Activated effector memory CD4-positive, alpha-beta T cell treated with anti-CD3 and anti-CD28 coated beads, Interleukin-2, amount 50 U/mL, for 16 hours (primary cell): ENCODE measurements at places on chromosomes 3 and 15.
A peak's percentile ranks its signal among the peaks of the same experiment; 100 is the strongest.

GRCh38 chr3:129001806-129002572 lies 885 bp downstream of the EFCC1 start:
- DNase-seq, result no peak

- no peak for DNase-seq
Observed at GRCh38 chr3:7573330-7573729, 712.4 kb downstream of the GRM7 start.

DNA sequence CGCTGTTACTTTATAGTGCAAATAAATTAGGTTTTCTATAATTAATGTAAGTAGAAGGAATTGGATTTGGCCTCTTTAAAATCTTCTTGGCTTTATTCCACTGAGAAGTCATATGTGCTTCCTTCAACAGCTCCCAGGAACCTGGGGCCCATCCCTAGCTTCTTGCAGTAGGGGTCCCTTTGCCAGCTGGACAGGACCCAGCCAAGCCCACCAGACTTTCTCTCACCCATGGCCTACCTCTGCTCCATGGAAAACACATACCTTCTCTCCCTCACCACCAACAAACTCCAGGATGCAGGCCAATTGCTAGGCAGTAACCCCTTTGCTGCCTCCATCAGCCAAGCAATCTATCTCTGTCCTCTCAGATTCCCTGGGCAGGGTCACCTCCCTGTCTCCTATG lies 84.0 kb downstream of the RSL24D1 start:
- DNase-seq, result no peak

DNA sequence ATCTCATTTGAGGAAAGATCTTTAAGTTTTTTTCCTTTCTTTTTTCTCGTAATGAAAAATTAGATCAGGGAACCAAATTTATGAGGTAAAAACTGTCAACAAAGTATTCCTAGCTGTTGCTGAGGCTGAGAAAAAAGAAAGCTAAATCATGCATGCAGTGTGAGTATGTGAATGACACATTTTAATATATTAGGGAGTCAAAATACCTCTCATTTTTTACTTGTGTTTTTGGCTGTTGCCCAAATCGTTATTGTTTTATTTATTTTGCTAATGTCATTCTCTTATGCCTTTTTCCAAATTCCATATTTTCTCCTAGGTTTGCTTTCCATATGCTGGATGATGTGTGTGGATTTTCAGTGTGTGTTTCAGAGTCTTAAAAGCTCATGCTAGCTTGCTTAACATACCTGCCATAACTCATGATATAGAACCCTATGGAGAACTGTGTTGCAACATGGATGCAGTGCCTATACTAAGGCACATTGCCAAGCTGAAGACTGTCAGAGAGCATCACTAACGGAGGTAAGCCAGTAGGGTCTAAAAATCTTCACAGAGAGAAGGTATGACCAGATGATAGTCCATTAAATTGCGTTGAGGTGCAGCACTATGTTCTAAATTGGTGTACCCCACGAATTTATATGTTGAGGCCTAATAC lies 629.5 kb upstream of the KCNMB2 start:
- DNase-seq, result no peak

DNA sequence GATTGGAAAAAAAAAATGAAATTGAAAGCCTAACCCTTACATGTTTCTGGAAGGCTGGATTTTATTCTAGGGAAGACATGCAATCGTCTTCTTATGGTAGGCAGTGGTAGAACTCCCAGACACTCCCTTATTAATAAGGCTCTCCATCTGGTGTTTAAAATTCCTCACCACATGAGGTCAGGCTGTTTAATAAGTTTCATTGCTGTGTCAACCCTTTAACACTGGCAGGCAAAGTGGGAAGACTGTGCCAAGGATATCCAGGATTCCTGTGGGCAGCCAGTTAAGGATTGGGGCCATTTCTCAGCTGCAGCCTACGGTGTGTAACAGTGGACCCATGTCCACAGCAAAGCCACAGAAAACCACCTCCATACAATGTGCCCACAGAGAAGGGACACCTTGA lies 225.5 kb upstream of the CHRM5 start:
- DNase-seq, result no peak

DNA sequence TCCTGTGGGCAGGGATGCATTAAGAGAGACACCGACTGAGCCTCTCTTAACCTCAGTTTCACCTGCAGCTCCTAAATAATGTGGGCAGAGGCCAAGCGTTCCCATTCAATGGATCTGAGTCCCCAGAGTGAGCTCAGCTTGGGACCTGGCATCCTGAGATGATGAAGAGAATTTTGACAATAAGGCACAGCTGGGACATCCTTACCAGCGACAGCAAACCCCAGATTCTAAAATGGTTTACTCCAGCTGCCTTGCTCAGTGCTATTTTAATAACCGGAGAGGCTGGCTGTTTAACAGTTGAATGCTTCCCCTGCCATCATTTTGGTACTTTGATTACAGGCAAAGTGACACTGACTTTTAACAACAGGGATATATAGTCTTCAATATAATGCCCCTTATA lies 123.7 kb downstream of the WDR76 start:
- no peak for DNase-seq

- DNase-seq, result no peak
Observed at GRCh38 chr3:51720292-51721061, 13.6 kb downstream of the GRM2 start.

DNA sequence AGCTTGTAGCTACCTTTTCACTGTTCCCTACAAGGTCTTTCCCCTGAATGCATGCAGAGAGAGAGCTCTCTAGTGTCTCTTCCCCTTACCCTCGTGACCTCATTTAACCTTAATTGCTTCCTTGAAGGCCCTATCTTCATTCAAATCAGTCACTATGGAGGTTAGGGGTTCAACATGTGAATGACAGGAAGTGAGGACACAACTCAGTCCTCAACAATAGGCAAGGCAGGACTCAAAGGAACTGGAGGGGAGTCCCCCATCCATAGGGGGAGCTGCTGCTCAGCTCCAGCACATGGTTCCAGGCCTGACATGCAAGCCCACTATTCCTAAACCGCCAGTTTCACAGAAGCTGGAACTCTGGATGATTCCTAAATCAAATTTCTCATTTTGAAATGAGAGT lies 33.8 kb upstream of the GYG1 start:
- DNase-seq, result no peak

DNA sequence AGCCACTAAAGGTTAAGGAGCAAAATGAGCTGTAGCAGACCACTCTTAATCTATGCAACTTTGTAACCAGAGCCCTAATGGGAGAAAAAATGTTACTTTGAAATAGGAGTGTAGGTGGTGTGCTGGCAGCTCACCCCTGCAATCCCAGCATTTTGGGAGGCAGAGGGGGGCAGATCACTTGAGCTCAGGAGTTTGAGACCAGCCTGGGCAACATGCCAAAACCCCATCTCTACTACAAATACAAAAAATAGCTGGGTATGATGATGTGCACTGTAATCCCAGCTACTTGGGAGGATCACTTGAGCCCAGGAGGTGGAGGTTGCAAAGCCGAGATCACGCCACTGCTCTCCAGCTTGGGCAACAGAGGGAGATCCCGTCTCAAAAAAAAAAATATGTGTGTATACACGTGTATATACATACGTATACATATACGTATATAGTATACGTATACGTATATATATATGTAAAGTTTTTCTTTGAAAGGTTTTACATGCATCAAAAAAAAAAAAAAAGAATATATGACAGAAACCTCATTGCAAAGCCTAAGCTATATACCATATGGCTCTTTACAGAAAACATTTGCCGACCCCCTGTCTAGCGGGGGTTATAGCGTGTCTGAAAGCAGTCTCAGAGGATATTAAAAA lies 15.7 kb downstream of the CAPN7 start:
- DNase-seq, result no peak

GRCh38 chr3:184508938-184509337 lies 52.6 kb upstream of the EPHB3 start:
- DNase-seq, result no peak

GRCh38 chr3:32176989-32177701 lies 61.3 kb upstream of the CMTM8 start:
- peak; percentile 78 for DNase-seq

DNA sequence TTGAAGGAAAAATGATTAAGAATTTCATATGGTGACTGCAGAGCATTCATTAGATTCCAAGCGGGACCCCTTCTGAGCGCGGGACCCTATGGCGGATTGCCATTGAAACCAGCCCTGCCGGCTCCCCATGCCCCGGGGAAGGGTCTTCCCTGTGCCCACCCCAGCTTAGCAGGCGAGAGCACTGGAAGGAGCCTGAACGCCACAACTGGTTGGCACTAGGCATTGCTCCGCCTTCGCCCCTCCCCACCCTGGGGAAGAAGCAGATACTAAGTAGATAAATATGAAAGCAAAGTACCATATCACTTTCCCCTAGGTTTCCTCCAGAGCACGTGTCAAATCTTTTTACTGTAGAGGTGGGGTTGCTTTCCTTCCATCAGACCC lies 70.7 kb downstream of the CYP19A1 start:
- DNase-seq, result no peak

- DNase-seq, result peak; percentile 75
Observed at GRCh38 chr15:58771621-58772250, 634 bp downstream of the MINDY2 start.

DNA sequence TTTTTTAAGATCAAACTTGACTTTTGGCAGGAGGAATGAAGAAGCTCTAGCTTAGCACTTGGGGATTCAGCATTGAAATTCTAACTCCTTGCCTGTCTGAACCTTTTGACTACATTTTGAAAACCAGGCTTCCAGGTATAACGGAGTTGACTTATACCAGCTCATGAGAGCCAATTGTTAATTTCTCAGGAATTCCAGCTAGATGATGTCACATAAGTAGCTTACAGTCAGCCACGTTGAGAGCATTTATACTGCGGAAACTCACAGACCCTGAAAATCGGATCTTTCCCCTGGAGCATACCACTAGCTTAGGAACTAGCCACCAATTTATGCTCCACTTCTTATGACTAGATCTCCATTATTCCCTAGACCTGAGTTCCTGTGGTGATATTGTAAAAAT lies 321.4 kb upstream of the DPH6 start:
- DNase-seq, result no peak

DNA sequence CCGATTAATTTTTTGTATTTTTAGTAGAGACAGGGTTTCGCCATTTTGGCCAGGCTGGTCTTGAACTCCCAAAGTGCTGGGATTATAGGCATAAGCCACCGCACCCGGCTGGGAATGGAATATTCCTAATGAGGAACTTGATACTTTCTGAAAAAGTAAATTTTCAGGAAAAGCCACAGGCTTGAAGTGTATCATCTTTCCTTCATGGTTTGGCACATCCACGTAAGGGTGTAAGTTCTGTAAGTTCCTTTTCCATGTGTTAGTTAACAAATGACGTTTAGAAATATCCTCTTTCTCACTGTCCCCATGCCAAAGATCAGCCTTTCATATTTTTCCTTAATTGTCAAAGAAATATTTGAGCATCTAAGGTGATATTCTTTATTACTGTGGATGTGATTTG lies 24.9 kb downstream of the TMEM45A start:
- no peak for DNase-seq

DNA sequence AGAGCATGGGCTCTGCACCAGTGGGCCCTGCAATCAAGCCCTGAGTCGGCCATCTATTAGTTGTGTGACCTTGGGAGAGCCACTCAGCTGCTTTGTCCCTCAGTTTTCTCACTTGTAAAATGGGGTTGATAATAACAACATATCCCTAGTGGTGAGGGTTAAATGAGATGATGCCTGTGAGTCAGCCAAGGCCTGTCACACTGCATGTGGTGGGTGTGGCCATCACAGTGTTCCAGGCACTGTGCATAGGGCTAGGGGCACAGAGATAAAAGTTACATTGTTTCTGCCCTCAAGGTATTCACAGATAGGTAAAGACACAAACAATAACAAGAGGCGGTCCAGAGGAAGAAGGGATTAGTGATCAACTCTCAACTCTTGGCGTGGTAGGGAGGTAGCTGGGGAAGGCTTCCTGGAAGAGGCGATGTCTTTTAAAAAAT lies 19.5 kb downstream of the SMAD6 start:
- no peak for DNase-seq

DNA sequence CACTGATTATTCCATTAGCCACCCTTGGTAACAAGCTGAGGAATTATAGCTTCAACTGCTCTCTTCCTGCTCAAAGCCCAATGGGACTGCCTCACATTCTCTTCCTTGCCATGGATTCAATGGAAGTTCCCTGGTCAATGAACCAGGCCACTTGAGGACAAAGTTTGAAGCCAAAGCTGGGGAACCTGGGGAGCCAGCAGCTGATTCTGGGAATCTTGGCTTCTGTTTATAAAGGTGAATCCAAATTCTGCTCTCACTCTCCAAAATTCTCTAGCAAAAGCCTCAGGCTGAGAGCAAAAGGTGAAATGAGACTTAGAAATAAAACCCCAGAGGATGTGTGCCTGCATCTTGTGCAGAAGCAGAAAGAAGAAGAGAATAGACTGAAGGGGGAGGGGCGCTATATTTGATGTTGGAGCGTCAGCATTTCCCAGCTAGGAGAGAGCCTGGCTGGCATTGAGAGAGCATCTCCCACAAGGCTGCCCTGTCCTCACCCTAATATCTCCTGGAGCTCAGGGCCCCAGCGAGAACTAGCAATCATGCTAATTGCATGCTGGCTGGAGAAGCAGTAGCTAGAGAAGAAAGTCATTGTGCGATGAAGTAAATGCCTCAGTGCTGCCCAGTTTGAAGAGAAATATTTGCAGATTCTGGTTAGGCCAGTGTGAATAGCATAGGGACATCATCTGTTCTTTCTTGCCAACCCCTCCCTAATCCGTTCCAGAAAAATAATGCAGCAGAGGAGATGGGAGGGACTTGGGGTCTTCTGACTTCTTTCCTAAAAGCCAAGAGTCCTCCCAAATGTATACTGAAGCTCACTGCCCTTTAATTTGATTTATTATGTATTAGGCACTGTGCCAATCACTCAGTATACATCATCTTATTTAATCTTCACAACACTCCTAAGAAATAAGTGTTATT lies 34.9 kb upstream of the GAP43 start:
- no peak for DNase-seq

DNA sequence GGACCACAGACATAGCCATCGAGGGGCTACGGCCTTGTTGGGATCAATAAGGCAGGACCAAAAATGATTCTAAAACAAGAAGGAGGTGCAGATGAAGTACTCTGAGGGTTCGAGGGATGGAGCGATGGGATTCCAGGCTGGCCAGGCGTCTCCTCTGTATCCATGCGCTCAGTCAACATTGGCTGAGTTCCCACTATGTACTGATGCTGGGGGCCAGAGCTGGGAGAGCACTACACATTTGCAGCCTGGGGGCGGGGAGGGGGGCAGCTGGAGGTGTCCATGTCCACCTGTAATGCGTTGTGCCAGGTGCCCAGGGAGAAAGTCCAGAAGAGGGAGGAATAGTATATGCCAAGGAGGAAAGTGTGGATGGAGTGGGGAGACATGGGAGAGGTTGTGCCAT lies 81.5 kb downstream of the AAGAB start:
- DNase-seq, result no peak
